Ascending aorta (tissue), 2 donors: ENCODE measurements at places on chromosomes 12 and 14.

GRCh38 chr14:103594265-103594664, 31.5 kb downstream of the COA8 start:
- DNase-seq, result no peak

GRCh38 chr12:11581179-11581755, 68.2 kb upstream of the ETV6 start:
- DNase-seq, result peak; percentile 81

- no peak for DNase-seq
Measured at GRCh38 chr12:24754690-24755638, 193.9 kb downstream of the BCAT1 start.

DNA sequence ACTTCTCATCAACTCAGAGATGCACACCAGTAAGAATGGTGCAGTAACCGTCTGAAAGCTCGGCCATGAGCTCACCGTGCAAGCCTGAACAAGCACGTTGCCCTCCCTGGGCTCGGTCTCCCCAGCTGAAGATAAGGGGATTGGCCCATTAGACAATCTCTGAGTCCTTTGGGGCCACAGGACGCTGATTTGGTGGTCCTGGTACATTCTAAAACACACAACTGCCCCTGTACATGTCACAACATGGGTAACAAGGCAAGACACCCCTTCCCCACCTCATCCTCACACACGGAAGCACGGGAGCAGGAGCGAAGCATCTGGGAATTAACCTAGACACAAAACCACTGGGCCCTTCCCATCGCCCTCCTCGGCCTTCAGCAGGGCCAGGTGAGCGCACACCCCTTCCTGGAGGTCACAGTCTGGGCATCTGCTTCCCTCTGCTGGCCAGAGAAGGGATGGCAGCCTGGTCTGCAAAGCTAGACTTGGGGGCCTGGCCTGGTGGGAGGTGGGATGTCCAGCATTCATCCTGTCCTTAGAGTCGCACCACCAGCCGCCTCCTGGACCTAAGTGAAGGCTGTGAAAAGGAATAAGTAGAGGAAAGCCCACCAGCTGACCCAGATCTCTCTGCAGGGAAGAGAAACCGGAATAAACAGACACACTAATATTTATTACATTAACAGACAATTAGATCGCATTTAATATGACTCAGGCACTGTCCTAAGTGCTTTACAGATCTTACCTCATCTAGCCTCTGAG, 18.9 kb upstream of the SMUG1 start:
- peak; percentile 88 for DNase-seq

GRCh38 chr14:59117754-59118528, 70.5 kb upstream of the DAAM1 start:
- DNase-seq, result no peak

GRCh38 chr12:53279283-53279869, 11.3 kb downstream of the ESPL1 start:
- DNase-seq, result no peak
